ENCODE measurements at places on chromosomes 4 and X.

GRCh38 chr4:11904117-11904535 is 475.4 kb upstream of the HS3ST1 start:
- DNase-seq = no peak

DNA sequence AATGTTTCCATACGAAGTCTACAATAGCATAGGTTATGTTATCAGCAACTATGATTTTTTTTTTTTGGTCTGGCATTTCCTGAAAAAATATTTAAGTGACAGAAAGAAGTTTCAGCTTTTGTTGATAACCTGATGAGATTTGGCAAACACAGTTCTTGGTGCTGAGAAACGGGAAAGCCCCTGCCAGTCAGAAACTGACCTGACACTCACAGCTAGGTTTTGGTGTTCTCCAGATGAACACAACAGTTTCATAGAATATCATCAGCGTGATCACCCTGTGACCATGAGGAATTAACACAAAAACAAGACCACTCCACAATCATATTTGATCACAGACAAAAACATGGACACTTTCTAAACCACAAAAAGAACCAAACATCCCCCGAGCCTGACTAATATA is 152.5 kb upstream of the DCAF8L1 start:
- no peak for DNase-seq

DNA sequence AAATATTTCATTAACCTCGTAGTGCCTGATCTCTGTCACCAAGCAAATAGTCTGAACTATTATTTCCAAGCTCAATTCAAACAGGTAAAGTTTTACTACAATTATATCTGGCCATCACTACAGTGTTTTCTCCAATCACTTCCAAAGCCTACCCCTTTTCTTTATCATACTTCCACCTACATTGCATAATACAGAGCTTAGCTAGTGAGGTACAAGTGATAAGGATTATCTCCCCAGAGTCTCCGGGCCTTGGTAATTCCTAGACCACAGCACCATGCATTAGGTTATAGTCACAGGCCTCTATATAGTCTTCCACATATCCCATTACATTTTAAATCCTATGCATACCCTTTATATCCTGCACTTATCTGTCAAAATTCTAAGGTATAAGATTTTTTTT is 154.2 kb downstream of the SNCA start:
- no peak for DNase-seq

DNA sequence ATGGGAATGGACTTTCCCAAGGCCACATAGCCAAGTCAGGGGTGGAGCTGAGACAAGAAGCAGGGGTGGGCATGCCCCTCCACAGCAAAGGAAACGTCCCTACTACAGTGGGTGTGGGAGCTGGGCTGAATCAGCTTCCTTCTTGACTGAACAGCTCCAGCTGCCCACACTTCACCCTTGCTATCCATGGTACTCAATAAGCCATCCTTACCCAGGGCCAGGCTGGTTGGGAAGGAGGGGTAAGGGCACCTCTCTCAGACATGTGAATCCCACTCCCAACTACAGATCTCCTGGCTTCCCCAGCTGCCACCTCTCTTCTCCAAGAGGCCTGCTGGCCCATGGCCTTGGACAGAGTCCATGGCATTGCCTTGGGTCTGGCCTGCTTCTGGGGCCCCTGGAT is 21.0 kb downstream of the LAS1L start:
- DNase-seq = no peak

- DNase-seq = no peak
Measured at GRCh38 chrX:12301288-12301687, 163.0 kb downstream of the FRMPD4 start.

GRCh38 chr4:135184715-135185114 is 983.1 kb upstream of the PABPC4L start:
- DNase-seq = no peak

DNA sequence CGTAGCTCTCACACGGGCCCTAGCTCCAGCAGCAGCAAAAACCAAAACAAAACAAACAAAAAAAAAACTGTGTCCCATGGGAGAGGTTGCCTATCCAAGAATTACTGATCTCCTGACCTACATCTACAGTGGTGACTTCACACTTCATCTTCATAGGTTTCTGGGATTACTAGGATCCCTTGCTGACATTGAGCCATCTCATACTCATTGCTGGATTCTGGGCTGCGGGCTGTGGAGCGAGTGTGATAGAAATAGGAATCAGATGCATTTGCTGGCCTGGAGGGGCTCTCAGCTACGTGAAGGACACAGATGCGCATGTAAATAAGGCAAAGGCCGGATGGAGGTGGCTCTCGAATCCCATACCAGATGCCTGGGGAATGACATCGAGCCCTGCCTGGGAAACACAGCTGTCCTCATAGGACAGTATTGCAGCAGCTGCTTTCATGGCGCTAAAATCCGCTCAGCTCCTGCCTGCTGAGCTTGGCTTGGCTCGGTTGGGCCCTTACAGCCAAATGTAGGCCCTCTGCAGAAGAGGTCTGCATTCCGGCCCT is 41.7 kb downstream of the CNGA2 start:
- no peak for DNase-seq

GRCh38 chrX:83658731-83659130 is 150.6 kb downstream of the POU3F4 start:
- DNase-seq = no peak

DNA sequence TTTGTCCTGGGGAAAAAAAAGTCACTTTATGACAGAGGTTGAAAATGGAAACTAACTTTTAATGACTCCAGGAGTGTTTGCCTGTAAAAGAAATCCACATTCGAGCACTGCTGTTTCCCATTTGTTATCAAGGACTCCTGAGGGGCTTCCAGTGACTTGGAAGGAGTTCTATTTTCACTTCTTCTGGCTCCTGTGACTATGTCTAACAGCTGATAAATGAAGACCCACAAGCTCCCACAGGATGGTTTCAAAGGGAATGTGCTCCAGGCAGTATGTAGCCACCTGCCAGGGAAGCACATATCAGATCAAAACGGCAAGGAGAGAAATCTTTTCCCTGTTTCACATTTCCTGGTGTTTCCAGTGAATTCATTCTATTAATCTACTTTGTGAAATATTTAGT is 159.8 kb upstream of the FAM241A start:
- no peak for DNase-seq

DNA sequence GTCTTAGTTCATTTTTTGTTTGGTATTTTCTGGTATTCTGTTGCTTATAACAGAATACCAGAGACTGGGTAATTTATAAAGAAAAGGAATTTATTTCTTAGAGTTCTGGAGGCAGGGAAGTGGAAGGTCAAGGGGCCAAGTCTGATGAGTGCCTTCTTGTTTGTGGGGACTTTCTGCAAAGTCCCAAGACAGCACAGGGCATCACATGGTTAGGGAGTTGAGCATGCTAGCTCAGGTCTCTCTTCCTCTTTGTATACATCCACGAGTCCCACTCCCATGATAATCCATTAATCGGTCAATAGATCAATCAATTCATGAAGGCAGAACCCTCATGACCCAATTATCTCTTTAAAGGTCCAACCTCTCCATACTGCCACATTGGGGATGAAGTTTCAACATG is 31.1 kb downstream of the IL13RA1 start:
- no peak for DNase-seq
